ENCODE measurements at places on chromosomes 4 and X.

- peak; percentile 2 for DNase-seq
Observed at GRCh38 chrX:102154900-102155805, 624 bp downstream of the BEX5 start.

DNA sequence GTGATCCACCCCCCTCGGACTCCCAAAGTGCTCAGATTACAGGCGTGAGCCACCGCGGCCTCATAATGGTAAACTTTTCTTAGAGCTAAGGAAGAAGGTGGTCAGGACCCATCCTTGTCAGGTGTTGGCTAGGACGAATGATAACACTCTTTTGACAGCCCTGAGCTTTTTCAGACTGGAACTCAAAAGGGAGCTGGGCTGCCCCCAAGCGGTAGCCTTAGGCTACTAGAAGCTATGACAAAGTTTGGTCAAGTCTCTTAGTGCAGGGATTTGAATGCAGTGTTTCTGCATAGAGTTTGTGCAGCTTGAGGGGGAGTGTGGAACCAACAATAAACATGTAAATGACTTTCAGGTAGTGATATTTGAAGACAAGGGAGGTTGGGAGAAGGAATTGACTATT, 11.8 kb upstream of the HSD17B10 start:
- no peak for DNase-seq

- DNase-seq = no peak
Observed at GRCh38 chrX:69127466-69127865, 37.8 kb downstream of the PJA1 start.

DNA sequence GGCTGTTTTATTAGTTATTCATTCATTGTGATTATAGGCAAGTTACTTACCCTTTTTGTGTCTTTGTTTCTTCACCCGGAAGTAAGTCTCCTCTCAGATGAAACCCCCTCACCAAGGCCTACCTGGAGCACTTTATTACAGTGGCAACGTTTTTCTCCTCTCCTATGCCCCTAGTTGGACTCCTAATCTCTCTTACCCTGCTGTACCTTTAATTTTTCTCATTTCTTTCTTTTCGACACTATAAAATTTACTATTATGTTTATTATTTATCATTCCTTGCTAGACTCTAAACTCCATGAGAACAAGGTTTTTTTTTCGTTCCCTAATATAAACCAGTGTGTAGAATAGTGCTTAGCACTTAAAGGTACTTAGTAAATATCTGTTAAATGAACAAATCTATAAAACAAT, 17.5 kb downstream of the STAP1 start:
- no peak for DNase-seq

DNA sequence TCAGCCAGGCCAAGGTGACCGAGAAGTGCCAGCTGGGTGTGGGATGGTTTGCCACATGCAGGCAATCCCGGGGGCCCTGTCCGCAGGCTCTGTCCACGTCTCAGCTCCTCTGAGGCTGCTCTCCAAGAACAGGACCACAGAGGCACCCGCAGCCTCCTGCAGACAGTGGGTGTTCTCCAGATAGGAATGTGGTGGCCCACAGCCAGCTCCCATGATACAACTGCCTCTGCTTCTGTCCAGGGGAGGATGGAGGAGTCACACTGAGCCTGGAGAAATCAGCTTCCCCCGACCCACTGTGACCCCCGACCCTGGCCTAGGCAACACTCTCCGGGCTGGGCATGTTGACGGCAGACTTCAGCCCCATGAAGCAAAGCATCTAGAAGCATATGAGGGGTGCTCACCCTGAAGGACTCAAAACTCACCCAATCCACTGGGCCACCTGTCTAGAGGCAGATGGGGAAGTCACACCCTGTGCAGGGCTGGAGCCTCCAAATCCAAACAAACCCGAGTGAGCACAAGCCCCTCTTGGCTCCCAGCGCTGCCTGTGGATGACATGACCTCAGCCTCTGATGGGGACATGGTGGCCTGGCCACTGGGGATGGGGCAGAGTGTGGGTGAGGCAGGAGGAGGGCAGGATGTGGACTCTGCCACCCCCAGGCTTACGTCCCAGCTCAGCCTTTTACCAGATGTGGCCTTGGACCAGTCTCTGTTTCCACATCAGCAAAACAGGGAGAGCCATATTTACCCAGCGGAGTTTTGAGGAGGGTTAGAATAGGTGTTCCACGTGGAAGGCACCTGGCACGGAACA, 102.3 kb downstream of the PSAPL1 start:
- DNase-seq = no peak

GRCh38 chrX:24603191-24603590, 44.0 kb downstream of the PCYT1B start:
- no peak for DNase-seq

GRCh38 chrX:68098431-68098830, 334.9 kb downstream of the OPHN1 start:
- DNase-seq = no peak

DNA sequence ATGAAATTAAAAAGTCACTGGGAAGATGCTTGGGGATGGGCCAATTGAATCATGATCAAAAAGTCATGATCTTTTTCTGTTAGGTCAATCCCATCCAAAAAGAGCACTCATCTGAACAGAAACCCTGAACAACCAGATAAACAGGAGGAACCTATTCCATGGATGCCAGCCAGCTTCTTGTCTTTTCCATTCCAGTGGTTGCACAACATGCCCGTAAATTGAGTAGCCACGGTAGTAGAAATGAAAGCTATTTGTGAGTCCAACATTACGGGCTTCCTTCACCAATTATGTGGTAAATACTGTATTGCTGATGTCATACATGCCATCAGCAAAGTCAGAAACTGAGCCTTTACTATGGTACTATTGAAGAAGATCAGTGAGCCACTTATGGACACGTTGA, 982.4 kb upstream of the HS3ST1 start:
- DNase-seq = no peak

- DNase-seq = no peak
Observed at GRCh38 chr4:101155368-101155767, 192.0 kb downstream of the PPP3CA start.

DNA sequence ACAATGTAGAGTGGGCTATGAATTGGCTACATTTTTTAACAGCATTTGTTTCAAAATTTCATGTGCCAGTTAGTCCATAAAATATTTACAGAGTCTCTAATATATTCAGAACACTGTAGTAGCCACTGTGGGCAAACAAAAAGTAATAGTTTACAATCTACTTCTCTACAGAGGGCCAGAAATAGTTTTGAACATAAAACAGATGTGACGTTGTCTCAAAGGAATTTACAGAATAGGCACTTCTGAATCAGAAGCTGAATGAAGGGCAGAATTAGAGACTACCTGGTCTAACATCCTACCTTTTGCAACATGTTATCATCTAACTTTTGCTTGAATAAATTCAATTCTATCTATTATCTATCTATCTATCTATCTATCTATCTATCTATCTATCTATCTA, 811.9 kb upstream of the EPHA5 start:
- no peak for DNase-seq

GRCh38 chr4:89800527-89801103, 36.3 kb downstream of the SNCA start:
- no peak for DNase-seq

GRCh38 chr4:186190581-186191199, 677 bp upstream of the CYP4V2 start:
- peak; percentile 38 for DNase-seq

DNA sequence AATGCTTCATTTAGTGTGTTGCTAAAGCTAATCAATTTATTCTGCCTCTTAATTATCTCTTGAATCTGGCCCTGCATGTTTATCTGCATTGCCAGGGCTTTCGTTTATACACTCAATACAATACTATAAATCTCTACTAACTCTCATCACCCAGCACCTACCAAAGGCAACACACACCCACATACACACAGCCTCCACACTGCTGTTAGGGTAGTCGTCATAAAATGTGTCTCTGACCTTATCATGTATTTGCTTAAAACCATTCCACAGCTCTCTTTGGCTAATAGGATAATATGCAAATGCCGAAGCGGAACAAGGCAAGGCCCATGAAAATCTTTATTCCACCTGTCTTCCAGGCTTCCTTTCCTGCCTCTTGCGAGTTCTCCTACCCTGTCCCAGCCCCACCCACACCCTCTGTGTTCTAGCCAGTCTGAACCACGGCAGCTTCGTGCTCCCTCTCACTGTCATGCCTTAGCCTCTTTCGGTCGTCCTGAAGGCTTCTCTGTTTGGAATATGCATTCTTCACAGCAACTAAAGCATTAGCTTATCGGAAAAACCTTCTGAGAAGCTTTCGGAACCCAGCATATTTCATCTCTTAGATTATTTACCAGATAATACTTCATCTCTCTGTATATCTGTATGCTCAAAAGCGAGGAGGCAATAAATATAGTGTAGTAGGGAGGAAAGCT, 333.5 kb downstream of the TENM3 start:
- DNase-seq = no peak

- no peak for DNase-seq
Observed at GRCh38 chrX:98523521-98523920, 1639.8 kb downstream of the RPA4 start.

DNA sequence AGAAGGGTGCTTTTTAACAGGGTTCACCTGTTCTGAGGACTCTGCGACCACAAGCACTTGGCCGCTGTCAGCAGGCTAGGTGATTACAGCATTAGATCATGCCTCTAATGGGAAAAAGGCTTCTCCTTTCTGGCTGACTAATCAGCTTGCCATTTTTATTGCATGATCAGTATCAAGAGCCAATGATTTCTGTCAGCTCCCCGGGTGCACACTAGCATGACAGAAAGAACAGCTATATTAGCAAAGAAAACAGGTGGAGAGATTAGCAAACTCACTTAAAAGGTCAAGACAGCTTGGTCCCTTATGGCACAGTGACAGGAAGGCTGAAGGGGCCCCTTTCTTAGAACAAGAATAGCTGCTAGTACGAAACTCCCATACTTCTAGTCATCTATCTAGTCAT, 170.0 kb downstream of the SMIM20 start:
- DNase-seq = no peak

GRCh38 chrX:40303256-40304077, 205.7 kb upstream of the BCOR start:
- DNase-seq = no peak

DNA sequence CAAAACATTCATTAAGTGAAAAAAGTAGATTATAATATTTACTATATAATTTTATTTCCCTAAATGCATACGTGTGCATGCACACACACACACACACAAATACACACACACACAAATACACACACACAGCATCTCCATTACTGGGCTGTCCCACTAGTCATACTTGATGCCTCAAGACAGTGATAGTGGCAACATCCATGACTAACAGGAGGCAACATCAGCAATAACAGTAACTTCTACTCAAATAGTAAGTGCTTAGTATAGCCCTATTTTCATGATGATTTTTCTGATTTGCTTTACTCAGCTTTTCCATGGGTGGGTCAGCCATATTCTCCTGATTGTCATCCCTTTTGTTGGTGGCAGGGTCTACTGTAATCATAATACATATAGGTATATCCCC, 325.9 kb upstream of the TEX13C start:
- no peak for DNase-seq

- no peak for DNase-seq
Observed at GRCh38 chr4:119011607-119011988, 122.9 kb downstream of the SYNPO2 start.

GRCh38 chr4:117327491-117327890, 242.1 kb upstream of the TRAM1L1 start:
- no peak for DNase-seq

All from stimulated activated CD4-positive, alpha-beta T cell treated with anti-CD3 and anti-CD28 coated beads, Interleukin-2, amount 100 ng/mL, for 48 hours (primary cell).